MCF 10A (cell line): ENCODE measurements at places on chromosomes 2 and 18. TPM values are rescaled to one million over a fixed set of nuclear protein-coding genes. Genes with fewer than 3 reads are reported as not detected.

The PCARE gene
- not detected in 2 replicates for total RNA-seq

The ADRA2B gene
- total RNA-seq = not detected in 2 replicates

The ZBTB7C gene
- total RNA-seq = 0.42 and 0.69 TPM in 2 replicates

The SIX3 gene
- total RNA-seq = not detected in 2 replicates

The ABCG8 gene
- not detected in 2 replicates for total RNA-seq

The CD226 gene
- 2.6 and 3.4 TPM in 2 replicates for total RNA-seq

The ERFE gene
- 14.5 and 18.1 TPM in 2 replicates for total RNA-seq

The CTDP1 gene
- 20.3 and 25.1 TPM in 2 replicates for total RNA-seq

The DSC2 gene
- total RNA-seq = 11.3 and 17.6 TPM in 2 replicates

The UXS1 gene
- total RNA-seq = 31.2 and 37.6 TPM in 2 replicates

The SOX11 gene
- not detected in 2 replicates for total RNA-seq

The MYO5B gene
- 25.9 and 26.7 TPM in 2 replicates for total RNA-seq

The FSHR gene
- total RNA-seq = not detected in 2 replicates

The DIPK1C gene
- not detected in 2 replicates for total RNA-seq

The TCF23 gene
- total RNA-seq = not detected in 2 replicates

The LRRTM1 gene
- total RNA-seq = not detected in 2 replicates

The SNED1 gene
- total RNA-seq = 18.0 and 22.0 TPM in 2 replicates

The LHCGR gene
- not detected in 2 replicates for total RNA-seq

The OTOF gene
- not detected in 2 replicates for total RNA-seq

The ABHD1 gene
- not detected in 2 replicates for total RNA-seq

The PTPN18 gene
- 34.4 and 43.1 TPM in 2 replicates for total RNA-seq

The PMS1 gene
- 38.3 and 50.9 TPM in 2 replicates for total RNA-seq

The CPO gene
- total RNA-seq = not detected in 2 replicates

The OTOS gene
- total RNA-seq = not detected in 2 replicates

The CNTNAP5 gene
- not detected in 2 replicates for total RNA-seq

The VSNL1 gene
- 1.3 and 2.4 TPM in 2 replicates for total RNA-seq

The NOL4 gene
- not detected in 2 replicates for total RNA-seq

The KLHL41 gene
- 0.34 and 0.35 TPM in 2 replicates for total RNA-seq

The COL3A1 gene
- total RNA-seq = not detected in 2 replicates

The DSC3 gene
- 56.2 and 60.8 TPM in 2 replicates for total RNA-seq
